A375 (cell line): ENCODE measurements at places on chromosomes 6 and 20. TPM values are rescaled to one million over a fixed set of nuclear protein-coding genes. Genes with fewer than 3 reads are reported as not detected.

The MUCL3 gene
- total RNA-seq = not detected in 2 replicates

The FERMT1 gene
- total RNA-seq = 20.9 and 24.0 TPM in 2 replicates

The GPLD1 gene
- 0.34 and 1.4 TPM in 2 replicates for total RNA-seq

The RBM24 gene
- total RNA-seq = 0.48 and 1.5 TPM in 2 replicates

The EYA2 gene
- not detected in 2 replicates for total RNA-seq

The AVP gene
- total RNA-seq = not detected in 2 replicates

The GTF2H4 gene
- 8.3 and 12.6 TPM in 2 replicates for total RNA-seq

The HCK gene
- not detected in 2 replicates for total RNA-seq

The LINC00237 gene
- total RNA-seq = not detected in 2 replicates

The TRPC4AP gene
- 39.8 and 43.5 TPM in 2 replicates for total RNA-seq

The SLC17A3 gene
- total RNA-seq = not detected in 2 replicates

The RNF182 gene
- total RNA-seq = 4.3 and 5.2 TPM in 2 replicates

The REM1 gene
- total RNA-seq = 0.23 and 1.5 TPM in 2 replicates

The CAGE1 gene
- total RNA-seq = 0.03 and 0.15 TPM in 2 replicates

The ZNF451 gene
- 28.4 and 33.4 TPM in 2 replicates for total RNA-seq
